Activated naive CD4-positive, alpha-beta T cell treated with anti-CD3 and anti-CD28 coated beads, Interleukin-2, amount 50 U/mL, for 16 hours (primary cell): ENCODE measurements at places on chromosomes 12 and 14.

DNA sequence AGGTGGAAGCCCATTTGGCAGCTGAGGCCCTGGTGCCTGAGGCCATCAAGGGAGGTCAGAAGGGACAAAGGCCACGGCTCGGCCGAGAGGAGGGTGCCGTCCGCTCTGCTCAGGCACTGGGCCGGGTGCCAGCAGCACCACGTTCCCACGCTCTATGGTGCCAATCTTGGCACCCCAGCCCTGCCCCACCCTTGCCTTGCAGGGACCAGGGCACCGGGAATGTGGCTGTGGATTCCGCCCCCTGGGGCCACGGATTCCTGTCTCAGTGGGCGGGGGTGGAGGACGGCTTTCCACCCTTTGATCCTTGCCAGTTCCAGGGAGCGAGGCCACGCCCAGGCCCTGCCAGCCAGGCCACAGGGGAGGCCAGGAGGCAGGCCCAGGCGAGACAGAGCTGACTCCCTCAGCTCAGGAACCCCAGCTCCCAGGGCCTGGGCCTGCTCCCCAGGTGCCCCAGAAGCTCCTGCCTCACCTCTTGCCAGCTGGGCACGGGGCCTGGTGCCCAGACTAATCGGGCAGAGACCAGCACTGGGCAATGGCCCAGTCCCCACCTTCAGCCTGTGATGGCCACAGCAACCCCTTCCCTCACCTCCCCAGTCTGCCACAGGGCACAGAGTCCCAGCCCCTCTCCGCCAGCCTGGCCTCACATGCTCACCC lies 26.4 kb upstream of the GPR132 start:
- peak; percentile 10 for DNase-seq

- no peak for DNase-seq
These were observed 108.0 kb downstream of the PPM1A start for GRCh38 chr14:60356906-60357550.

DNA sequence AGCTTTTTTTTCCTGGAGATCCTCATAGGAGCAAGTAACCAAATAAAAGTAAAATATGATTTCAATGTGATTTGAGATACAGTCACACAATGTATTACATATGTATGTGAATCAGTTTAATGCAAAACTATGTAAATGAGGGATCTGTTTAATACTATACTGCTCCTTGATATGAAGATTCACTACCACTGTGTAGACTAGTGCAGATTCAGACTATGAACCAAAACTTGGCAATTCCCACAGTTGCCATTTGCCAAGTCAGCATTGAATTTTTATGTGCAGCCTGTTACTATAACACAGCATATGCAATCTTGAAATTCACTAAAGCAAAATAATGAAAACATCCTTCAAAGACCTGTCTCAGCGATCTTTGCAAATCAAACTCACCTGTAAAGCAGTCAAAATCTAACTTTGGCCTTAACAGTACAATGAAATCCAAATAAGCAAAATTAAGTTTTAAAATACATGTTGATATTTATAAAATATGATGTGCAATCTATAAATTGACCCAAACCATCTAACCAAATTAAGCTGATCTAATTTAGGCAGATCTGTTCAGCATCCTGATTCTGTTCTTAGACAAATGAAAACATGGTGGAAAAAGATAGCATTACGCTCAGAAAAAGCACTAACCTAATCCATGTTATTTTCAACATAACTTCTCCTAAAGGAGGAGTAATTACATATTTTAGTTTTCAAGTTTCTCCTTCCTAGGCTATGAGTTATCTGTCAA lies 25.5 kb upstream of the LMNTD1 start:
- no peak for DNase-seq

GRCh38 chr14:88323086-88323522 lies at the start of gene KCNK10:
Gene KCNK10 (minus strand): TSS chr14:88323269. CDS start chr14:88322798, 471 bp downstream.
- DNase-seq, result no peak

- no peak for DNase-seq
These were observed 50.9 kb downstream of the BTBD7 start for GRCh38 chr14:93281937-93282336.

GRCh38 chr14:88323523-88324199 lies 592 bp upstream of the KCNK10 start:
- DNase-seq, result no peak

GRCh38 chr14:77580964-77581505 lies 35.4 kb downstream of the SPTLC2 start:
- no peak for DNase-seq

- peak; percentile 18 for DNase-seq
These were observed 132.2 kb upstream of the NUDT4 start for GRCh38 chr12:93245543-93245942.

DNA sequence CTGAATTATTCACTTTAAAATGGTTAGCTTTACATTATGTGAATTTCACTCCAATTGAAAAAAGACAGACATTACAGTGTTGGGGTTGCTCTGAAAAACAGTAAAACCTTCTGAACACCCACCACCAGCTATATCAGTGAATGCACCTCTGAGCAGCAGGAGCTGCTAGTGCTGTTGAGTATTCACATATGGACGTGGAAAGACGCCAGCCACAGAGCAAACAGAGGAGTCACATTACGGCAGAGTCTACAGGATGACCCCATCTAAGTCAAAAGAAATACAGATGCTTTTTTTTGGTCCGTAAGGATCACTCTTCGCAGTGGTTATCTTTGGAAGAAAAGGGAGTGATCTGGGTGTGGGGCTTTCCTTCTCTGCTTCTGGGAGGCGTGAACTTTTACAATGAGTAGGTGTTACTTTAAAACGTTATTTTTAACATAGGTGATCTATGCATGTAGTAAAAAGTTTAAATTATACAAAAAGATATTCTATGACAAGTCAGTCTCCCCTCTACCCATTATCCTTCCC lies 4.5 kb downstream of the HVCN1 start:
- DNase-seq, result no peak

- DNase-seq, result no peak
These were observed 30.4 kb upstream of the BEGAIN start for GRCh38 chr14:100617410-100618317.

DNA sequence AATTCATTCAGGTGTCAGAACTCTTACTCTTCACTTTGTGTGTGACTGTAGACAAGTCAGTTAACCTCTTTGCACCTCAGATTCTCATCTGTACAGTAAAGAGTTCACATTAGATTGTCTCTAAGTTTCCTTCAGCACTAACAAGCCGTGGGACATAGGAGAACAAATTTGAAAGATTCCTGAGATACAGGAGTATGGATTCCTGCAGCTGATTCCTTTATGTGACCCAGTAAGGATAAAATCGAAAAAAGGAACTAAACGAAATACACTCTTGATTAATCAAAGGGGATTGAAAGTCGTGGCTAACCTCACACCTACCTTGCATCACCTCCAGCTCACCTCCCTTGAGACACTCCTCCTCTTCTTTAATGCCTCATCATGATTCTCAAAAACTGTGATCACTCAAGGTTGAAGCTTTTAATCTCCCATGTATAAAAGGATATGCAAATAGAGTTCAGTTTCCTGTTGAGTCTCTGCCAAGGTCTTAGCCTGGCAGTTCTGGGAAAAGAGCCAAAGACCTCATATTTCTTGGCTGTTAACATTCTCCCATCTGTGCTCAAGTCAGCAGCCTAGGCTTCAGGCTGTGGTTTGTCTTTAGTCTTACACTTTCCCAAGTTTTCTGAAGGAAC lies 156.6 kb downstream of the DAD1 start:
- DNase-seq, result no peak

DNA sequence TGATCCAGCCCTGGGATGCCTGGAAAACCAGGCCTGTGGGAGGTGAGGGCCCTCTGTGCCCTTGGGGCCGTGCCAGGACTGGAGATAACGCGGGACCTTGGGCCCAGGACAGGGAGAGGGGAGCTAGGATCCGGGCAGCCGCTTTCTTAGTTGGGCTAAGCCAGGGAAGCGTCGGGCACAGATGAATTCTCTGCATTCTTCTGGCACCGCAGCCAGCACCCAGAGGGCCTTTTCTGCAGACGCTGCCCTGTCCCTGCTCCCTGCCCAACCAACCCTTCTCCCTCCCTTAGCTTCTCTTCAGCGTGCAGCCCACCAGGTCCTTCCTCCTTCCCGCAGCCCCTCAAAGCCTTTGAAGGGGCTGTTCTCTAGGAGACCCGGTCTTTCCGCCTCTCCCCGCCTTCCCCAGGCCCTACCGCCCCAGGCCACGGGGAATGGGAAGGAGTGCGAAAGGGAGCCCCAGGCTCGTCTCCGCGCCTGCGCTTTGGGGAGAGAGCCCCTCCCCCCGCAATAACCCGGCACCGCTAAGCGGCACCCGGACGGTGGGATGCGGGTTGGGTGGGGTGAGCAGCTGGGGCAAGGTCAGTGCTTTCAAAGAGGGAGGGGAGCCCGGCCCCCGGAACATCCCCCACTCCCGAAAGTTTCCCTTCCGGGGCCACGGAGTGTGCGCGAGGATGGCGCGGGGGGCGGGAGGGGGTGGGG lies 663 bp downstream of the NCKAP5L start:
- peak; percentile 60 for DNase-seq

DNA sequence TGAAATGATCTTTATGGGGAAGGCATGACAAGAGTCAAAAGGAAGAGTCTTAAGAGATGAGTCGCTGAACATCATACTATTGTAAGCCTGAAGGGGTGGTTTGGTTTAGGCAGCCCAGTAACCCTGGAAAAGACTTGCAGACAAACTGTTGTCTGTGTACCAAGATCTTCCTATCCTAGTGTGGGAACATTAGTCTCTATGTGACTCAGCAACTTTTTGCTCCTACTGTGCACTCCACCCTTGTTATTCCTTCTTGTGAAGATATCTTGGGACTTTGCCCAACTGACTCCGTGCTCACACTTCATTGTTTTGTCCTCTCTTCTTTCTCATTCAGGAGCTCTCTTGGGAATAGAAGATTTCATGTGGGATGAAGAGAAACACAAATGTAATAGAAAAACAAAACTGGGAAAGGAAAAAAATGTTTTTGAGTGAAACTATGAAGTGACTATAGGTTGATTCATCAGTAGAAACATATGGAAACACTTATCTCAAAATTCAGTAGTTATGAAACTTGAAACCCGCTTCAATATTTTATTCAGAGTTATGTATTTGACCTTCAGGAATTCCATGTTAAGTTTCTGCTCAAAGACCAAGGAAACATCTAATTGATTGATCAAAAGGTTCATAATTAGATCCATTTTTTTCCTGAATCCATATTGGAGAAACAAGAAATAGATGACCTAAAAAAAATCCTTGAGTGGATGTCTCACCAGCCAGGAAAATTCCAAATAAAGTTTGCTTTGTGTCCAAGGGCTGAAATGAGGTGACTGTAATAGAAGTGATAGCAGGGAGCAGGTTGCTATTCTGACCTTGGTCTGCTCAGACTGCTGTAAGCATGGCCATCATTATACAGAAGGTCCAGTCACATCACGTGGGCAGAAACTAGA lies 67.2 kb downstream of the BTG1 start:
- DNase-seq, result peak; percentile 19

- no peak for DNase-seq
These were observed 62.9 kb downstream of the DPF3 start for GRCh38 chr14:72830786-72831594.

GRCh38 chr12:57622293-57623245 lies 10.4 kb downstream of the B4GALNT1 start:
- DNase-seq, result no peak

- no peak for DNase-seq
These were observed 35.7 kb upstream of the GPR132 start for GRCh38 chr14:105100910-105101309.

DNA sequence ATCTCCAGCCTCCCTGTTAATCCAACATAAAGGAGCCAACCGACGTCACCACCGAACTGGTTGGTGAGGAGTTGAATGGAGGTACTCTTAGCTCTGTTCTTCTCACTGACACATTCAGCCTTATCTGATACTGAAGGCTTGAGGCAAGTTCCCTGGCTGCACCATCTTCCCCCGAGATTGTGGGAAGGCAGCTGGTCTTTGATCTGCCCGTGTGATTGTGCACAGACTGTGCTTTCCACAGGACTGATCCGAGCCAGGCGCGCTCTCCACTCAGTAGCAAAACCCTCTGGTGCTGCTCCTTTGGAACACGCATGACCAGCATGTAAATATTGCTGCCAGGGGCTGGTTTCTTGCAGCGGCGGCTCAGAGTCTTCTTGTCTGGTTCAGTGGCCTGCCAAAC lies 30.1 kb upstream of the DLK1 start:
- DNase-seq, result no peak

- DNase-seq, result no peak
These were observed 9.6 kb downstream of the ACADS start for GRCh38 chr12:120735181-120735580.

- no peak for DNase-seq
These were observed 454.1 kb upstream of the DCN start for GRCh38 chr12:91636721-91637120.

- no peak for DNase-seq
These were observed 31.1 kb downstream of the SLC38A4 start for GRCh38 chr12:46794593-46795190.

GRCh38 chr12:121505513-121505912 lies 75.3 kb downstream of the KDM2B start:
- no peak for DNase-seq

DNA sequence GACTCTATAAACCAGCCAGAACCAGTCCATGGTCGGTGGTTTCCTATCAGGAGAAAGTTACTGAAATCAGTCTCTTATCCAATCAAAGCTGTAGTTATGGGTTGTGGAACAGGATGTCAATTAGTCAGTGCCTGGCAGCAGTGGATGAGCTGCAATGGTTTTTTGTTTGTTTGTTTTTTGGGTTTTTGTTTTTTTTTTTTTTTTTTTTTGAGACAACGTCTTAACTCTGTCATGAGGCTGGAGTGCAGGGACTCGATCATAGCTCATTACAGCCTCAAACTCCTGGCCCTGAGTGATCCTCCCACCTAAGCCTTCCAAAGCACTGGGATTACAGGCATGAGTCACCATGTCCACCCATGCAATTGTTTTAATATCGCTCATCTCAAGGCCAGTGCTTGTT lies 113.3 kb upstream of the CAND1 start:
- no peak for DNase-seq

GRCh38 chr14:58705066-58705465 lies 67.3 kb downstream of the DACT1 start:
- no peak for DNase-seq

GRCh38 chr14:76531085-76531484 lies 155.1 kb downstream of the ESRRB start:
- DNase-seq, result no peak

DNA sequence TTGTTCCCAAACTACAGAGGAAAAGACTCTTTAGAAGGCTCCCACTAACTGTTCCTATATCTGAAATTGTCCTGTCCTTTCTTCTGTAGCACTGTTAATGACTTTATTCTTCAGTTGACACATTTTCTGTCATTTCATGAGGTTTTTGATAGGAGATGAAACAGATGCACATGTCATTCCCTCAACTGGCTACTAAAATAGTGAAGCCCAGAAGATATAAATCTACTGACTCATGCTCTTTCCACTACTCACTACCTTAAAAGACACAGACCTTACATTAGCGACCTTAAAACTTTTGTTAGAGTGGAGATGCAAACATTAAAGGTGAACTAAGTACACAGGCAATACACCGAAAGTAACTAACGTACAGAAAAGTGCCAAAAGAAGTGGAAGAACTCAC lies 59.5 kb upstream of the ANKS1B start:
- DNase-seq, result no peak

GRCh38 chr14:26597589-26598080 lies at the start of gene NOVA1:
Gene NOVA1 (minus strand): TSS chr14:26598033. CDS start chr14:26597436, 597 bp downstream.
- DNase-seq, result no peak

DNA sequence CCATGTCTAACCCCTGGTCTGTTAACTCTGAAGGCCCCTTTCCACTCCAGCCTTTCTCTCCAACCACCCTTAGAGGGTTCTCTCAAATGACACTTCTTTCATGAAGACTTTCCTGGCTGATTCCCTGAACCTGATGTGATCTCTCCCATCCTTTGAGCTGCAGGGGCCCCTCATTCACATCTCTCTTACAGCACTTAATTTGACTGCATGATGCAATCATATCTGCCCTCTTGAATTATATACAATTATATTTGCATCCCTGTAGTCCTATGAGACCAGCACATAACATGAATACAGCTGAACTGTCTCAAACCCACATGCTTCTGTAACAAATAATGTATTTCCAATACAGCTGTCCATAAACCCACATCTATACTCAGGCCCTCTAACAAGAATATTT lies 56.4 kb downstream of the PPP2R5E start:
- DNase-seq, result no peak
